ENCODE measurements at places on chromosomes 5 and 9.

- DNase-seq, result no peak
These were observed 59.8 kb downstream of the DOCK2 start for GRCh38 chr5:169696621-169697510.

DNA sequence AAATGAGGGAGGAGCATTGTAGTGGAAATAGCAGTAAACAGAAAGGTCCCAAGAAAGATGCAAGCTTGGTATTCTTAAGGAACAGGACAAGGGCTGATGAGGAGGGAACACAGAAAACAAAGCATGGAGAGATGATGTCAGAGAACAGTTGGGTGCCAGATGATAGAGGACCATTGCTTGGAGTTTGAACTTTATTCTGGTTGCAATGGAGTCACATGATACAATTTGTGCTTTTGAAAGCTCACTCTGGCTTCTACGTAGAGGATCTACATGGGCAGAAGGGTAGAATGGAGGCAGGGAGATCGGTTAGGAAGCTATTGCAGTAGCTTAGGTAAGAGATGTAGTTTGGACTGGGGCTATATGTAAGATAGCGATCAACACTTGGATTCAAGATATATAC lies 39.8 kb downstream of the SGTB start:
- DNase-seq, result no peak

- no peak for DNase-seq
These were observed 245.4 kb upstream of the NREP start for GRCh38 chr5:112002376-112002775.

GRCh38 chr5:76622973-76623596 lies at the start of gene F2RL2:
TSS of gene F2RL2 (minus strand) at chr5:76623403. CDS start at chr5:76623230, 173 bp downstream.
- DNase-seq, result no peak

- DNase-seq, result no peak
These were observed 349.9 kb downstream of the EFNA5 start for GRCh38 chr5:107320846-107321245.

DNA sequence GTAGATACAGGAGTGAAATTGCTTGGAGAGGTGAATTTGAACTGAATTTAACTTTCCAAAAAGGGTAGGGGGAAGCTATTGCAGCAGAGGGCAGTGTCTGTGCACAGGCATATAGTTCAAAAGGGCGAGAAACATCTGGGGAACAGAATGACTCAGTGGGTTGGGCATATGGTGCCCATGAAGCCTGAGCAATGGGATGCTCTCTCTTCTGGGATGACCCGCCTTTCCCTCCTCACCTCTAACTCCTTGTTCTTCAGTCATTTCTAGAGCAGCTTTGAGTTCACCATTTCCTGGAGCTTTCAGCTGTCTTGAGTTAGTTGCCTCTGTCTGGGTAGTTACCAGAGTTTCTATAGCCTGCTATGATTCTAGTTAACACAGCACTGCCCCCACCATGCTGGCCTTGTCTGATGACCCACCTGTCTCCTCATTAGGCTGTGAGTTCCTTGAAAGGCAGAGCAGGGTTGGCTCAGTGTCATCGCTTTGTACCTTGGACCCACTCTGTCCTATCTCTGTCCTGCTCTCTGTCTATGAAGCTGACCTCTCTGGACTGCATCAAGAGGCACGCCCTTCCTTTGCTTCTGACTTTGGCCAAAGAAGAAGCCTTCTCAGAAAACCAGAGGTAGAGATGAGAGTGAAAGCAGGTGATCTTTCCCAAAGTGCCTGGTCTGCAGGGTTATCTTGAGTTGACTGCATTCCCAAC lies 299.6 kb upstream of the KLF4 start:
- no peak for DNase-seq

DNA sequence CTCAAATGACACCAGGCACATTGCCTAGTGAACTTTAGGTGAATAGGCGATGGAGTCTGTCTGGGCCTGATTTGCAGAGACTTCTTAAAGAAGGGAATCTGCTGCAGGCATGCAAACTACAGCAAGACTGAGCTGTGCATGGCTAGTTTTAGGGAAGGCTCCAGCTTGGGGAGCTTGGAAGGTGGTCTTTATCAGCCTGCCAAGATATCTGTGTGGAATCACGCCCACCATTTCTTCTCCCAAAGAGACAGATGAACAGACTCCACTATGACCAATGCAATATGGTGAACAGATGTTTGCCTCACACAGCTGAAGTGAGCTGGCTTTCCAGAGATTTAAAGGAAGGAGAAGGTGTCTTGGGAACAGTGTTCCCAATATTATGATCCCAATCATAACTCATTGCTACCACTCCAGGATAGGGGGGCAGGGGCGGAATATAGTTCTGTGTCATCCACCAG lies 129.0 kb upstream of the HMHB1 start:
- DNase-seq, result no peak

DNA sequence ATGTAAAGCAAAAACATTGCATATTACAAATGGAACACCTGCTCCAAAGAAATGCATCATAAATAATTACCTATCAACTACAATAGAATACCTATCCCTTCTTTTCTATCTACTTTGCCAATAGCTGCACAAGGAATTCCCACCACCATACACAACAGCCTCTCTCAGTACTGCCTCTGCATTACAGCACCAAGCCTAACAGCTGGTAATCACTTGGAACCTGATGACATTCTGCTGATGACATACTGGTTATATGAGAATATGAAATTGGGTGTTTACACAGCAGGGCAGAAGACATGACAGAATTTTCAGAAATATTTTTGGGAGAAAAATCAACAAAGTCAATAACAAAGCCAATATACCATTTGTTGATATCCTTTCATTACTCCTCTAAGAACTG lies 43.2 kb downstream of the PSMB7 start:
- DNase-seq, result no peak

DNA sequence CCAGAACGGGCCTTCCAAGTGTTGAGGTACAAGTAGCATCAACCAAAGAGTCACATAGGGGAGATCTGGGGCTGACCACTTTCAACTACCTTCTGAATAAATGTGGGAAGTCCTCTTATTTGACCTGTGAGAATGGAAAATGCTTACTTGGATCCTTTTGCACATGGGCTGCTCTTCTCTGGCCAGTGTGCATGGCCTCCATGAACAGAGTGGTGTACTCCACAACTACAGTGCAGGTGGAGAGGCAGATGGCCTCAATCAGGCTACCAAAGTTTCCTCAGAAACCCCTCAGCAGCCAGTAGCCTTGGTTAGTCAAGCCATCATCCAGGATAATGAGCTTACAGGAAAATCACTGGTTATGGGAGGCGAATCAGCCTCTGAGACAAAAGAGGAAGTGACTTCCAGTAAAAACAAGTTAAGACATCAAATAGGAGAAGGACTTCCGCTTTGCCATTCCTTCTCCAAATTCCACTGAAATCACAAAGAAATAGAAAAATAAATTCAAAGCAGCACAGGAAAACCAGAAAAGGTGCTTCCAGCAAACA lies 18.3 kb upstream of the FCHO2 start:
- no peak for DNase-seq

- DNase-seq, result no peak
These were observed 1.0 kb downstream of the TRPC7 start for GRCh38 chr5:136364307-136364706.

DNA sequence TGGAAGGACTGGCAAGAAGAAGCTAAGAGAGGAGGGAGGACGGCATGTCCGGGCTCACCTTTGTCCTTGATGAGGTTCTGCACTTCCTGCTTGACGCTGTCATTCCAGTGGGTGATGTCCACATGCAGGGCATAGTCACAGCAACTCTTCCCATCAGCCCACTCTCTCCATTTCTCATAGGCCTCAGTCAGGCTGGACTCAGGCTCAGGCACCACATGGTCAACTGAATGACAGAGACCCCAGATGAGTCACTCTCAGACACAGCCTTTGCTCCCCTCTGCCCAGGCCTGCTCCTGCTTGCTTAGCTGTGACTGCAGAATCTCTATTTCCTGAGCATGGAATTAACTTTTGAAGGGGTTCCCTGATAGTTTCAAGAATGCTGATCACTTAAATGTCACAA lies 94.2 kb downstream of the DPYSL3 start:
- no peak for DNase-seq

GRCh38 chr5:145887976-145888574 lies 15.3 kb upstream of the GRXCR2 start:
- no peak for DNase-seq
